ENCODE measurements at places on chromosomes 3 and 15. TPM values are rescaled to one million over a fixed set of nuclear protein-coding genes. Genes with fewer than 3 reads are reported as not detected.

DNA sequence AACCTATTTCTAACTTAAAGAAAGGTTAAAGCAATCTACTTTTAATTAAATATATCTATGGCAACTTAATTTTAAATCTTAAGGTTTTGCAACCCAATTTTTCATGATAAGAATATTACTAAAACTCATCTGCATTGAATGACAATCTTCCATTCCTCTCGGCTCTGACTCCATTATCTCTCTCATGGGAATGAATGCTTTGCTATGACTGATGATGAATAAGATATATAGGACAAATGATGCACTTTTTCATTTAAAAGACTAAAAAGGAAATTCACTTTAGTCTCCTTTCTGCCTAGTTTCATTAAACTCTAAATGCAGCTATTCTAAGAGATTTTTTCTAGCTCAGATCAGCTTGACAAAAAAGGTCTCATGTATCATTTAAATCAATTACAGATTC is 68.7 kb downstream of the GBE1 start:
- no peak for DNase-seq

ITPKA gene
- total RNA-seq = 1.2 TPM

MGLL gene
- 36.4 TPM for total RNA-seq

LRRC31 gene
- not detected for total RNA-seq

UBA7 gene
- 17.4 TPM for total RNA-seq

DNA sequence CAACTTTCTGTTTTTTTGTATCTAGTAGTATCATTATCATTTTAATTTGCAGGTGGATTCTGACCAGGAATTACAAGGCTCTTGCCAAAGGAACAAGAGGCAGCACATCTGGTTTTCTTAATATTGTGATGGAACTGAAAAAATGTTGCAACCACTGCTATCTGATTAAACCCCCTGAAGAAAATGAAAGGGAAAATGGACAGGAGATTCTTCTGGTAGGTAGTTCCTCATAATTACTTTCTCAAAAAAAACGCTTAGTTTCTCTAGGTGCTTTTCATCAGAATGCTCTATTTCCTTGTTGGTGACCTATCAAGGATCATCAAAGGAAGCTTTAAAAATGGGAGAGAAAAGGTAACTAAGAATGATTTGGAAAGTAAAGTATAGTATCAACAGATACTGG is 71.6 kb downstream of the CHD2 start:
- DNase-seq = no peak
